Stimulated activated CD4-positive, alpha-beta T cell treated with anti-CD3 and anti-CD28 coated beads, Interleukin-4, amount 100 ng/mL, for 24 hours (primary cell): ENCODE measurements at places on chromosomes 12 and 14.

DNA sequence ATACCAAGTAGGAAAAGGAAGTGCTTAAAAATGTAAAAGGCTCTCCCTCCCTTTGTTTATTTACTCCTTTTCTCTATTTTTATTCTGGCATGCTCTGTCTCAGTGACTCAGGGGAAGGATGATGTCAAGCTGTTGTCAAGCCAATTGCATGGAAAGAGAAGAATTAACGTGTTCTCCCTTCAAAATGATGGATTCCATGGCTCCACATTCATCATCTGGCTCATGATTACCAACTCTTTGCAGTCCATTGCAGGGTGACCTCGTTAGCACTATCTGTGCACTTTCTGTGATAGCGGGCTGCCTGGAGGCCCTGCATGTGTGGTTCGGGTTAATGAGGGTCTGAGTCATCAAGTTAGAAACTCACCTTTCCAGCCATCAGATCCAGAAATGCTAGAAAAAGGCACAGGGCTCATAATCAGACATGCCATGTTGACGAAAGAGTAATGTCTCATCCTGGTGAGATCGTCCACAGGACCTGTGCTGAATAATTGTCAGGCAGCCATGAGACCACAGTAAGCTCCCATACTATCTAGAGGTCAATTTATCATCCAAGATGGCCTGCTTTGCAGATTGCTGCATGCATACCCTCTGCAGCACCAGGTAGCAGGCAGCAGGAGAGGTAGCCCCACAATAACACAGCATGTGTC is 79.2 kb upstream of the BTG1 start:
- DNase-seq: no peak

GRCh38 chr12:54273981-54274380 is 5.9 kb downstream of the CBX5 start:
- no peak for DNase-seq

GRCh38 chr14:87380054-87380453 is 612.9 kb downstream of the GALC start:
- no peak for DNase-seq

DNA sequence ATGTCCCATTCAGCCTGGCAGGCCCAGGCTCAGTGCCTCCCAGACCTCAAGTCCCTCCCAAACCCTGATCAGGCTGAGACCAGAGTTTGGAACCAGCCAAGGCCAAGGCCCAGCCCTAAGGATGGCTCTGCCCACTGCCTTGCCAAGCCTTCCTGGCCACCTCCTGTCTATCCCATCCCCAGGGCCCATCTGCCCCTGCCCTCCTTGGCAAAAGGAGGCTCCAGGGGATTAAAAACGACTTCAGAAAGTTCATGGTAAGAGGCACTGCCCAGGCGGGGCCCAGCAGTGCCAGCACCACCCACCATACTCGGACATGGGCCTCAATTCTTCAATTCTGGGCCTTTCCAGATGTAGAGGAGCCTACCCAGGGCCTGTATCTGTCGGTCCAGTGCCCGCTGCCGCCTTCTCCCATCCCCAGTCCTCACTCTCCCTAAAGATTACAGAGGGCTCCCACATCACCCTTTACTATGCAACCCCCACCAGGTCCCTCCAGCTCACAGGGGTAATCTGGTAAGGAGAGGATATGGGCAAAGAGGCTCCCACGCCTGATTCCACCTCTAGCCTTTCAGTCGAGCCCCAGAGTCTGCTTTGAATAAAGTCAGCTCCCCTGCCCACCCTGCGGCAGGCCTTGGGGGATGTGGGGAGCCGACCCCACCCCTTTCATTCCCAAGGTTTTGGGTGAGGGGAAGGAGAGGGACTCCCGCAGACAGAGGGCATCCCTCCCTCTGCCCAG is 932 bp downstream of the ADCY6 start:
- DNase-seq: no peak

DNA sequence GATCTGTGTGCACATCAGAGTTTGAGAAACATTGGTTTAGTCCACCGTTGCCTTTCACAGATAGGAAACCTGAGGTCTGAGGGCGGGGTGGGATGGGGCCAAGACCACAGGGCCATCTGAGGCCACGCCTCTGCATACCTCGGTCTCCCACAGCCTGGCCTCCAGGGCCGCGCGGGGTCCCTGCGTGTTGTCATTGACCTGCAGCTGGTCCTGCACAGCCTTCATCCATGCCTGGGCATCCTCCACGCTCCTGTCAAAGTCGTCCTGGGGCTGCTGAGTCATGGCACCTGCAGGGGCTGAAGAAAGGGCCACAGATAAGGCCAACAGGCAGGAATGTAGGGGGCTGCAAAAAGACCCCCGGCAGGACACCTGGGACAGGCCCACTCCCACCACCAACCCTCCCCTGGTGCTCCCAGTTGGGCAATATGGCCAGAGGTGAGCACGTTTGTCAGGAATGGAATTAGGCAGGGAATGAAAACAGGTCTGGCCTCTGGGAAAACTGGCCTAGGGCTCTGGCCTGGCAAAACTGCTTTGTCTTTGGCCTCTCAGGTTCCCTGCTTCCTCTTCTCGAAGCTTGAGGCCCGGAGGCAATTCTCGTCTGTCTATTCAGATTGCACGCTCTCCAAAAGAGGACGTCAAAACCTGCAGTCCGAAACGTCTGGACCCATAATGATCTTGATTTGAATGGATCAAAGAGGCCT is 40.8 kb downstream of the SYNE3 start:
- no peak for DNase-seq

DNA sequence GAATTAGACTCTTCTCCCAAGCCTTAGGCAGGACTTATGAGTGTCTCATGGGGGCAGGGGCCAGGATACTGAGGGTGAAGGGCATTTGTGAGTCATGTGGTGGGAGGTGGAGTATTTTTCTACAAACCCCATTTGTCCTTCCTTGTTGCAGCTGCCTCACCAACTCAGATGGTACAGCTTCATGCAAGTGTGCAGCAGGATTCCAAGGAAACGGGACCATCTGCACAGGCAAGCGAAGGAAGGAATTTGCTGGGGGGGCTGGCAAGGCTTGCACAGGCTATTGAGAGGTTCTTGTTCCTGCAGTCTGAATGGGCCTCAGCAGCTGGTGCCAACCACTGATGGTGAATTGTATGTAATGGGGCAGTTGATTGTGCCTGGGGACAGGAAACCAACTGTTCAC is 125.1 kb downstream of the STAB2 start:
- DNase-seq: no peak

- no peak for DNase-seq
These were observed 58.6 kb downstream of the TRHDE start for GRCh38 chr12:72330784-72331183.

- DNase-seq: no peak
These were observed 97.6 kb downstream of the EFCAB11 start for GRCh38 chr14:89856871-89857345.

- DNase-seq: no peak
These were observed 159.4 kb downstream of the SPTSSA start for GRCh38 chr14:34302654-34303053.

DNA sequence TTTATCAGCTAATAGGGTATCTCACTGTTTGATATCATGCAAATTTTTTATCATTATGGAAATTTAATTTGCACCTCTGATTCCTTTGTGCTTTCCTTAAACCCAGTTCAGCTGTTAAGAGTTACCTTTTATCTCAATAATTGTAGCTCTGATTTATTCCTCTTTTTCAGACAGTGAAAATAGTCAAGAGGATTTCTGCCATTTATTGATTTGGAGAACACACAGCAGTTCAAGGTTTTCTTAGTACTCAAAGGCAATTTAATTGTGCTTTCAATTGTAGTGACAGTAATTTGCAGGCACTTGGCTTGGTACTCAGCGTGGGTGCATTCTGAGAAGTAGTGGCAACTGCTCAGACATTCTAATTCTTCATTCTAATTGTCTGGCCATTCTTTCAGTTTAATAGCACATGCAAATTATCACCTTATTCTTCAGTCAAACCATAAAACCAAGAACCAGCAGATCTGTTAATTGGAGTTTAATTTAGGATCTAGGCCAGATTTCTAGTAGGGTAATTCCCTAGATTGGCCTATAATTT is 709.3 kb downstream of the RPS29 start:
- DNase-seq: no peak
